Hippocampal formation (tissue), 2 donors: ENCODE measurements at places on chromosomes 7 and 10.

GRCh38 chr7:141710301-141710700 lies 2.1 kb downstream of the WEE2 start:
- no peak for DNase-seq

DNA sequence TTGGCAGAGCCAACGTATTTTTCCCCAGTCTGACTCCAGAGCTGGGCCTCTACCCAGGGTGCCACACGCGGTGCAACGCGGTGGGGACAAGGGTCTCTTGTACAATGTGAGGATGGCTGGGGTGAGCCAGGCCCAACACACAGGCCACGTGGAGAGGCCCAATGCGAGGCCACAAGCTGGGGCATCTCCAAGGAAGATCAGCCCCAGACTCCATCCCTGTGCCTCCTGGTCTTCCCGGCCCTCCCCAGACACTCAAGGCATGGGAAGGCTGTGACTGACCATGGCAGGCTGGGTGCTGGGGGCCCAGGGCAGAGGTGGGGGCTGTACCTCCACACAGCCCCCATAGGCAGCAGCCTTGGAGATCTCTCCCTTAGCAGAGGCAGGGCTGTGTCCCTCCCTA lies 135.3 kb upstream of the FAM20C start:
- DNase-seq, result no peak

GRCh38 chr7:103735377-103735776 lies 254.1 kb downstream of the RELN start:
- DNase-seq, result no peak

DNA sequence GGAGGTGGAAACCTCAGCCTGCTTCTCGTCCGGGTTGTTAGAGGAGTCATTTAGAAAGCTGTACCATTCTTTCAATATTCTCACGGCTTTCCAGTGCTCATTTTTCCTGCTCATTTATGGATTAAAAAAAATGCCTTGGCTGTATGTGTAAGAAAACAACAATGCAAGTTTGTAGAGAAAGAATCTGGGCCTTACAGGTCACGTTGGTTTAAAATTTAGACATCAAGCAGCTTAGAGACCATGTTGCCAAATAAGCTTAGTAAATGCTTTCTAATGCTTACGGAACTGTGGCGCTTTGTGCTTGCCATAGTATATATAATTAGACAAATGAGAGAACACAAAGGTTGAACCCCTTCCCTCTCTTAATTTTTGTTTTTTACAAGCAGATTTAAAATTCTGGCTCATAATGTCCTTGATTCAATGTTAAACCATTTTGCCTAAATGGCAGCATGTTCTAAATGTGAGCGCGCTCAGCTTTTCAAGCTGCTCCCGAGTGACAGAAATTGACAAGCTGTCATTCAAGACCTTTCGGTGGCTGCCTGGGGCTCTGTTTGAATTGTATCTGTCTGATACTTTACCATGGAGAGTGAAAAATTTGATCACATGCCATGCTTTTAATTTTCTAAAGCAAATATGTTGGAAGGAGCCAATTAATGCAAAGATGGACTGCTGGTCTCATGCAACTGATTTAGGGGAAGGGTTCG lies 1.1 kb downstream of the ARMS2 start:
- DNase-seq, result no peak

GRCh38 chr7:25968205-25968993 lies 183.6 kb upstream of the NFE2L3 start:
- no peak for DNase-seq

GRCh38 chr7:147664541-147664940 lies 926.0 kb upstream of the C7orf33 start:
- no peak for DNase-seq

GRCh38 chr7:139047970-139048369 lies 12.1 kb upstream of the ZC3HAV1L start:
- no peak for DNase-seq

DNA sequence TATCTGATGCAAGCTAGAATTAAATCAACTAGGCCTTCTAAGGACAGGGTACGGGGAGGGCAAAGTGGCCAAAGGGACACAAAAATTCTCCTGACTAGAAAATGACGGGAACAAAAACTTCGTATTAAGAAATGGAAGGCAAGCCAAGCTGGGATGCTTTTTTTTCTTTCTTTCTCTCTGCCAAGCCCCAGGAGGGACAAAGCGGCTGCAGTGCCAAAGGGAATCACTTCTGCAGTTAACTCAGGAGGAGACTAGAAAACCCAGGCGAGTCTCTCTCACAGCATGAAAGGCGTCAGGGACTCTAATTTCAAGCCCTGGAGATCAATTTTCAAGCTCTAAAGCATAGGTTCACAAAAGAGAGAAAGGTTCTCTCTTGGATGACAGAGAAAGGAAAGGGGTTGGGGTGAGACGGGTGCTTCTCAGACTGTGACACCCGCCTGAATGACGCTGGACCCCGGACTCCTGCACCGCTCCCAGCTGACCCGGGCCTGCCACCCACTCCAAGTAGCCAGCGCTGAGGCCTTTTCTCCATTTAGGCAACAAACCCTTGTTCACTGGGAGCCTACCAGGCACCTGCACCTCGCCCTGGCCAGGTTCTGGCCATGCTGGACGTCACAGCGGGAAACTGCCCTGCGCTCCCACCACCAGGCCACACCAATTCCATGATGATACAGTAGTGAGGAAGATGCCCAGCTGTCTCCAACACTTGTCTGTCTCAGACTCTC lies 56.5 kb downstream of the KIAA1549 start:
- DNase-seq, result peak; percentile 48

DNA sequence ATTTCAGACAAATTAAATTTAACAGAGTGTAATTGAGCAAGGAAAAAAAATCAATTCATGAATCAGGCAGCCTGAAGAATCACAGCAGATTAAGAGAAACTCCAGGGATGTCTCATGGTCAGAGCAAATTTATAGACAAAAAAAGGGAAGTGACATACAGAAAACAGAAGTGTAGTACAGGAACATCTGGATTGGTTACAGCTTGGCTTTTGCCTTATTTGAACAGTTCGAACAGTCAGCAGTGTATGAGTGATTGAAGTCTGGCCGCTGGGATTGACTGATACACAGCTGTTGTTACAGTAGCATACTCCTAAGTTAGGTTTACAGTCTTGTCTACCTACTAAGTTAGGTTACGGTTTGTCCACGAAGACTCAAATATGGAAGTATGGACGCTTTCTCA lies 255.3 kb downstream of the HPSE2 start:
- no peak for DNase-seq

GRCh38 chr7:155709453-155709852 lies 65.0 kb downstream of the RBM33 start:
- no peak for DNase-seq

GRCh38 chr7:7924303-7924702 lies 44.3 kb upstream of the GLCCI1 start:
- DNase-seq, result no peak

GRCh38 chr10:62079885-62080559 lies 178.5 kb downstream of the ARID5B start:
- no peak for DNase-seq

DNA sequence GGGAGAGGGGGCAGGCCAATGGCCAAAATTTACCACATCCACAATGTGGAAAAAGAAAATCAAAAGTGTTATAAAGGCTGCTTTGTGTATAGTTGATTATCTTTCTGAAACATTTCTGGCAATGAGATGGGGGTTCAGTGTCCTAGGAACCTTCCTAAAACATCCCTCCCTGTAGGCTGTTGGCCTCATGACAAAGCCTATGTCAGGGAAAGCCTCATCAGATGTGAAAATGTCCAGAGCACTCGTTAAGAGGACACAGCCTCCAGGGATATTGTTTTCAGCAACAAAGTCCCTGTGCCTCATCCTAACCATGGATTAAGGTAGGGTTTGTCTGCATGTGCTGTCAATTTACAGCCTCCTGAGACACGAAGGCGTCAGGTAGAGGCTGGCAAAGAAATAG lies 17.0 kb downstream of the SUN3 start:
- no peak for DNase-seq

DNA sequence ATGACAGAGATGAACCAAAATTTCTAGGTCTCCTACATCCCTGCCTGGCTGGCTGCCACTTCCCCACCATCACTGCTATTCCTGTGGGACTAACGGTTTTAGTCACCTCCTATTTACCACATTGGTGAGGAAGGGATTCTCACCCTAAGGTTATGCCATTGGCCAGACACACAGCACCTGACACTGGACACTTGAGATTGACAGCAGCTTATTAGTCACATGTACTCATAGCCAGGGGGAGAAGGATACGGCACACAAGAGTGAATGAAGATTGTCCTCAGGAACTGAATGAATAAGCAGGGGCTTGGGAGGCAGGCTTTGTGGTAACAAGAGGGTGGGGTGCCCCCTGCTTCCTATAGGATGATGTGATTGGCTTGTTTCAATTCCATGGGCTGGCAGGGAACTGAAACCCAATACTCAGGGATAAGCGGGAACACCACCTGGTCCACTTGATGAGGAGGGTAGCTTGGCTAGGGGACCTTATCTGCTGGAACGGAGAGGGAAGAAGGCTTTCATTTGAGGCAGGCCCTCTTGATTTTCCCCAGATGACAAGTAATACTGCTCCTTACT lies 99.0 kb downstream of the SPAG6 start:
- no peak for DNase-seq

- no peak for DNase-seq
Observed at GRCh38 chr7:107503687-107504086, 33.8 kb downstream of the GPR22 start.

DNA sequence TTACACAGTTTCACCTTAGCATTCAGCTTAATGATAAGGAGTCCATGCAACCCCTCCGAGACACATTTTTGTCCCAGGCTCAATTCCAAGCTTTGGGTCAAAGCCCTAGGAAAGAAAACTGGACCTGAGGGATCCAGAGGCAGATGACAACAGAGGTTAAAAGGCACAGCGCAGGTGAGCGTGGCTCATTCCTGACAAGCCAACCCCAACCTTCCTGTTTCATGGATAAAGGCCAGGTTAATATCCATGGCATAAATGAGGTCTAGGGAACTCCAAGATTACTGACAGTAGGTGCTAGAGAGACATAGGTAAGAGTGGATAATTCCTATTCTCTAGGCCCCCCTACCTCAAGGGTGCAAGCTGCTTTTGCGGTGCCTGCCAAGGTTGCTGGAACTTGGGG lies 86.7 kb upstream of the GPR22 start:
- DNase-seq, result no peak

DNA sequence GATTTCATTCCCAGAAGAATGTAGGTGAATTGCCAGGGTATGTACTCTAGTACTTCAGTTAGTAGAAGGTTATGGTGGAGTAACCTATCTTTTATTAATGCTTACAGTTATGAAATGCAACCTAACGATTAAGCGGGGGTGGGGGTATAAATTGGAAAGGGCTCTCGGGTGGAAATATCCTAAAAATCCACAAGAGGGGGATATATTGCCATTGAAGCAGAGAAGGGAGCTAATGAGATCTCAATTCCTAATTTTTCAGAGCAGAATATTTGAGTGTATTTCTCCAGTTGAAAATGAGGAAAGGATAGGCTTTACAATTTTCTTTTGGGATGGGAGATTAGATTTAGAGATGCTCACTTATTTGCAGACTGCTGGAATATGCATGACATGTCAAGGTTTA lies 90.8 kb downstream of the DNAJB9 start:
- DNase-seq, result peak; percentile 1

GRCh38 chr7:150626696-150627095 lies 5.5 kb downstream of the GIMAP6 start:
- DNase-seq, result no peak

- no peak for DNase-seq
Observed at GRCh38 chr7:28442540-28443420, 30.5 kb downstream of the CREB5 start.

DNA sequence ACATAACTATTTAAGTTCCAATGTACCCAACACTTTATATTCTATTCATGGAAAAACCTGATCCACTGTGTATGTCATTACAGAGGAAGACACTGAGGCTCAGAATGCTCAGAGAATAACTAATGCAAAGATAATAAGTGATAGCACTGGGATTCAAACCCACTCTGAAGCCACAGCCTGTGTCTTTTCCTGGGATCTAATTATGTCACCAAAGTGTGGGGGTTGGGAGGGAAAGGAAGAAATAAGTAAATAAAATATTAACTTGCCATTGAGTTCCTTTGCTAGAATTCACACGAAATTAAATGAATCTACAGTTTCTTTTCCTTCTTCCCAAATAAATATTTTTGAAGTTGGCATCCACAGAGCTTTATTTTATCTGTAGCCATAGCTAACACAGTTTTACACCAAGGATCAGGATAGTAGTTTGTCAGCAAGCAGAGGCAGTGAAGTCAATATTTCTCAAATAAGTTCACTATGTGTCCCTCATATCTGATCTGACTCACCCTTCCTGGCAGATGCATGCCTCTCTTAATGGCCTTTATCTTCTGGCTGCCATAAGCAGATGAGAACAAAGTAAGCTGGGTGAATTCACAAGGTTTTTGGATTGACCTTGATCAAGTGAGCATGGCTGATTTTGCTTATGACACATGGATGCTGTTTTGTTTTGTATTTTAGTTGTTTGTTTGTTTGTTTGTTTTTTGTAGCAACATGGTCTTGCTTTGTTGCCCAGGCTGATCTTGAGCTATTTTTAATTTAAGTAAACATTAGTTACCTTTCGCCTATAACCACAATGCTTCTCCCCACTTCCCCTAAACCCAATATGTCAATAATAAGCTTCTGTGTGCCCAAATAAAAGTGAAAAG lies 6.3 kb downstream of the RAPGEF5 start:
- no peak for DNase-seq

GRCh38 chr10:69456880-69457693 lies 5.8 kb downstream of the TSPAN15 start:
- DNase-seq, result no peak

DNA sequence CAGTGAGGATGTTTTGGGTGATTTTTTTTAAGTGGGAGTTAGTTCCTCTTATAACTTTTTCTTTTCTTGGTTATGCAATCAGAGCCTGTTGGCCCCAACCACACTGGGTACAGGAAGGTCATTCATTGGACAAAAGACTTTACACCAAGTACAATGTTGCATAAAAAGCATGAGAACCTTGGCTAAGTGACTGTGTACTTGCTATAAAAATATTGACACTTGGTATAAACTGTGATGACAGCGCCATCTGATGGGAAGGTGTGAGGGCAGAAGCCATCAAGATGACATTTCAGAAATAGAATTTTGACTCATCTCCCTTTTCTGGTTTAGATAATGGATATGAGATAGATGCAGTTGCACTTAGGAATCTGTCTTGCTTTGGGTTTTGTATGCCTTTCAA lies 126.4 kb upstream of the CCDC6 start:
- no peak for DNase-seq
